ENCODE measurements at places on chromosomes 4 and X.

GRCh38 chr4:170003071-170004070, 22.8 kb downstream of the MFAP3L start:
- no peak for DNase-seq

DNA sequence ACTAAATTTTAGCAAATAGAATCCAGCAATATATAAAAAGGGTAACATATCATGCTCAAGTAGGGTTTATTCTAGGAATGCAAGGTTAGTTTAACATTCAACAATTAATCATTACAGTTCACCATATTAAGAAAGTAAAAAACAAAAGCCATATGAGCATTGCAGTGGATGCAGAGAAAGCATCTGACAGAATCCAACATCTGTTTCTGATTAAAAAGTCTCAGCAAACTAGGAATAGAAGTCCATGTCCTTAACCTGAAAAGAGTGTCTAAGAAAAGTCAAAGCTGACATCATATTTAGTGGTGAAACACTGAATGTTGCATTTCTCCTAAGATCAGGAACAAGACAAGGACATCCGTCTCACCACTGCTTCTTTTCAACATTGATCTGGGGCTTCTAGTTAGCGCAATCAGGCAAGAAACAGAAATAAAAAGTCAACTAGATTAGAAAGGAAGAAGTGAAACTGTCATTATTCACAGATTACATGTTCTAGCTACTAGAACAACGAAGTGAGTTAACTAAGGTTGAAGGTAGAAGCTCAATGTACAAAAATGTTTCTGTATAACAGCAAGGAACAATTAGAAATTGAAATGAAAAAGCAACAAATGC, 49.3 kb downstream of the MRPL1 start:
- DNase-seq = no peak

- DNase-seq = no peak
Observed at GRCh38 chrX:97446298-97446882, 562.7 kb downstream of the RPA4 start.

DNA sequence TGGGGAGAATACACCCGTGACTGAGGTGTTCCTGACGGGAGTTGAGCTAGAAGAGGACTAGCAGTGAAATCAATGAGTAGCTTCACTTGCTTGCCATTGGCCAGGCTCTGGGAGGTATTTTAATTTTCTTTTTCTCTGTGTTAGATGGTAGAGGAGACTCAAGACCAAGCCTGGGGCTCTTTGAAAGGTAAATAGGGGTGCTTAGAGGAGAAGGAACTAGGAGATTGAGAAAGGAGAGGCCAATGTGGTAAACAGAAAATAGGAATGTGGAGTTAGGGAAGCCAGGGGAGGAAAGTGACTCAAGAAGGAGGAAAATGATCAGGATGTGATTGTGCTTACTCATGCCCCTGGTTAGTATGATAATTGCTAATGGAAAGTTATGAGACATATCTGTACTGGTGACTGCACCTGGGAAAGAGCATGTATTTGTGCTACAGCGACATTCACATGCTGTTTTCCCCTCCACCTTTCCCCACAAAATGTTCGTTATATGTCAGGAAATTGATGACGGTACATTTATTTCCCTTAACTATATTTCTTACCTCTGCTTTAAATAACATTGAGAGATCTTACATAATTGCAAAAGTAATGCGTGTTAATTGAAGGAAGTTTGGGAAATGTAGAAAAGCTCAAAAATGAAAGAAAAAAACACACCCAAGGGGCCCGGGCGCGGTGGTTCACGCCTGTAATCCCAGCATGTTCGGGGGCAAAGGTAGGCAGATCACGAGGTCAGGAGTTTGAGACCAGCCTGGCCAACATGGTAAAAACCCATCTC, 16.9 kb upstream of the LRBA start:
- DNase-seq = no peak

- no peak for DNase-seq
Observed at GRCh38 chr4:80179637-80180161, 17.6 kb upstream of the PRDM8 start.

- no peak for DNase-seq
Observed at GRCh38 chr4:152099555-152099954, 338.7 kb upstream of the GATB start.

DNA sequence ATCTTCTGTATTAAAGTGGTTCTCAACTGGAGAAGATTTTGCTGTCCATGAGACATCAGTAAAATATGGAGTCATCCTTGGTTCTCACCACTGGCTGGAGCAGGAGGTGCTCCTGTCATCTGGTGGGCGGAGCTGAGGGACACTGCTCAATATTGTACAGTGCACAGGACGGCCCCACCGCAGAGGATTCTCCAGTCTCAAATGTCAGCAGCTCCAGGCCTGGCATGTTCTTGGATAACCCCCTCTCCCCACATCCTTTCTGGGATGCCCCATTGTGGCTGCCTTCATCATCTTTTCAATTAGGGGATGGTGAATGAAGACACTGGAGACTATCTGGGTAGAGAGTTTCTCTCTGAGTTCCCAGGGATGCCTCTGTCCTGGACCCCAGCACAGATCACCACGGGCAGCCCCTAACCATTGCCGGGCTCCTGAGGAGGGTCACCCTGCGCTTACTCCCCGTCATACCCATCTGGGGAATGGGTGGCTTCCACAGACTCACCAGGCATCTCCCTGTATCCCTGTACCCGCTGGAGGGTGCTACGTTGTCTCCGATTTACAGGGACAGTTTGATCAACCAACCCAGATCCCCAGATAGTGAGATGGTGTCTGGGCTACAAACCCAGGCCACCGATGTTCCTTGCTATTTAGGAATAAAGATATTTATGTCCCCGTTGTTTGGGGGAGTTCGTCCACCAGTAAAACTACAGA, 21.9 kb upstream of the P2RY8 start:
- peak; percentile 53 for DNase-seq

DNA sequence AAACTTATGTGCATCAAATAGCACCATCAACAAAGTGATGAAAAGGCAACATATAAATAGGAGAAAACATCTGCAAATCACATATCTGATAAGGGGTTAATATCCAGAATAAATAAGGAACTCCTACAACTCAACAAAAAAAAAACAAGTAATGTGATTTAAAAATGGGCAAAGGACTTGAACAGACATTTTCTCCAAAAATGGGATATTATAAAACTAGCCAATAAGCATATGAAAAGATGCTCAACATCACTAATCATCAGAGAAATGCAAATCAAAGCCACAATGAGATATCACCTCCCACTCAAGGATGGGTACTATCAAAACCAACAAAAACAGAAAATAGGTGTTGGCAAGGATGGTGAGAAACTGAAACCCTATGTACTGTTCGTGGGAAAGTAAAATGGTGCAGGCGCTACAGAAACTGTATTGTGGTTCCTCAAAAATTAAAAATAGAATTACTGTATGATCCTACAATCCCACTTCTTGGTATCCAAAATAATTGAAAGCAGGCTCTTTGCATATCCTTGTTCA, 2.4 kb downstream of the DNAJB14 start:
- DNase-seq = no peak

DNA sequence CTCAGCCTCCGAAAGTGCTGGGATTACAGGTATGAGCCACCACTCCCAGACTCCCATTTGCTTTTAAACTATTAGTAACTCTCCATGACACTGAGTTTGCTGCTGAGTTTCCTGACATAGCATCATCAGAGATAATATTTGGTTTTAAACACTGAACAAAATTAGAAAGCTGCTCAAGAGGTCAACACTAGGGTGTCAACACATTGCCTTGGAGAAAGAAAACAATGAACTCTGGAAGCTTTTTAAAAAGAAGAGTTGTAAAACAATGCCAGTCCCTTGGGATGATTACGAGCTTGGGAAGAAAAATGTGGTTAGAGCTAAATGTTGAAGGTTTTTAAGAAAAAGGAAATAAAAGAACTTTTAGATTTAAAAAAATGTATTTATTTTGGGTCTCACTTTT, 264.8 kb downstream of the CAMK2D start:
- DNase-seq = no peak

GRCh38 chr4:106318511-106318910, 2.2 kb downstream of the AIMP1 start:
- no peak for DNase-seq

GRCh38 chr4:181194096-181194495, 1049.1 kb upstream of the TENM3 start:
- no peak for DNase-seq

DNA sequence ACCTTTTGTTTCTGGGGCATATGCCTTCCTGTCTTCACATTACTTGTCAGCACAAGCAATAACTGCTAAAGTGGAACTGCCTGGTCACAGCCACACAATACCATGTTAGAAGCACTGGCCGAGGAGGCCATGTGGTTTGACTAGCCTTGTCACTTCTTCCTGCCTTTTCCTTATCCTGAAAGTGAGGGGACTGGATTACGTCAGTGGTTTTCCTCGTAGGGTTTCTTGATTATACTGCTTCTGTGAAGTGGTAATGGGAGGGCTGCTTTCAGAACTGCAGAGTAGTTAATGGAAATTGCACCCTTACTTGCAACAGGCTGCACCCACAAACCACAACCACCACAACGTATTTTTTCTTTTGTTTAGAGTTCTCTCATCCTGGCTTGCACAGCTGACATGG, 26.6 kb downstream of the ZRSR2 start:
- DNase-seq = peak; percentile 63

DNA sequence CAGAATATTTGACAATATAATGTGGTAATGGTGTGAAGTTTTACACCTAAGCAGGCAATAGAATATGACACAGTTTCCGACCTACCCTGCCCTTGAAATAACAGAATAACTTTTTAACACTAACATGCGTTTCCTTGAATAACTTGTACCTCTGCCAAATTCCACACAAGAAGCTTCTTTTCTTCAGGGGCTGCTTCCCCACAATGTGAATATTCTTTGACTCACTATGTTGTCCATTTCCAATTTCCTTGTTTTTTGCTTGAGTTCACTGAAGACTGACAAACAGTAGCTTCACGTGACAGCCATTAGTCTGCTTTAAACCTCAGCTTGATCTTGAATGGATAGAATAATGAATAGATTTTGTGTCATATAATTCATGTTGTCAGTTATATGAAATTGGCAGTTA, 14.3 kb downstream of the SHROOM3 start:
- DNase-seq = no peak

DNA sequence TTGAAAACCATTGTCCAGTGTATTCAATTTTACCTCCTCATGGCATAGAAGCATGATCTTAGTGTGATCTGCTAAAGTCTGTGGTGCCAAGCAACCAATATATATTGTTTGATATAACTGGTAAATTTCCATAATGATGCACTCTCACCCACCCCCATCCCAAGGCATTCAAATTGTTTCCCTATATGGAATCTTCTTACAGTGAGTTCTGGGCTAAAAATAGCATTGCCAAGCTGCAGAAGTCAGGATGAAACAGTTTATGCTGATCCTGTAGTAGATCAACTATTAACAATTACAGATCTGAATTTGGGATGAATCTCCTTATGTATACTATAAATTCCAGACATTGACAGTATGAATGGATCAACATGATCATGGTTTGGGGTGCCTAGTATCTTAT, 20.9 kb downstream of the FGF13 start:
- no peak for DNase-seq

DNA sequence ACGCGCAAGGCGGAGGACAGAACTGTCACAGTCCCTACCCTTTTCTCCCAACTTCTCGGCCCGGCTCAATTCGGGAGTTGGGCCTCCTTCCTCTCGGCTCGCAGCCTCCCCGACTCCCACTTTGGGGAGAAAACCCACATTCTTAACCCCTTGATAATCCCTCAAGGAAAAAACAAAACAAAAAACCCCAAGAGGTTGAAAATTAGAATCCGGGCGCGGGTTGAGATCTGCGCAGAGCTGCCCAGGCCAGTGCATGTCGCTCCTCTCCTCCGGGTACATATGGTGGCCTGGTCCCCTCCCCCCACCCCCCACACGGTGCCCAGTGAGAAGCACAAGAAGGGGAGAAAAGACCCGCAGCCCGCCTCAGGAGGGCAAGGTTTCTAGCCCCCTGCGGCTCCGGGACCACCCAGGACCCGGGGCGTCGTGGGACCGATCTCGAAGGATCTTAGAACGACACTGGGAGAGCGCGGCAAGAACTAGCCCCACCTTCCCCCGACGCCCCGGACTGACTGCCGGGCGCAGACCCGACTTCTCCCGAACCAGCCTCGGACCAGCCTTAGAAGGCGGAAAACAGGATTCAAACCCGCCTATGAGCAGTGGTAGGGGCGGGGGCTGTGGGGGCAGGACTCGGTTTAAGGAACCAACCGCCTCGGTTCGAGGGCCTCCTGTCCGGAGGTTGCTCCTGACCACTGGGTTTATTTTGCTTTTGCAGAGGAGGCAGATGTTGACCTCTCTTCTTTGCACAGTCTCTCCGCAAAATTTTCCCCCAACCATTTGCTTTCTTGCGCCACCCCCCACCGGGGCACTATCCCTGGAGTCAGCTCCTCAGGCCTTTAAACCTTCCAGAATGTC, 2.5 kb upstream of the PDGFRA start:
- DNase-seq = no peak

GRCh38 chr4:25146076-25146475, 14.2 kb downstream of the SEPSECS start:
- no peak for DNase-seq

- DNase-seq = no peak
Observed at GRCh38 chr4:29619168-29619567, 1101.0 kb upstream of the PCDH7 start.

- no peak for DNase-seq
Observed at GRCh38 chr4:22672944-22673343, 19.8 kb upstream of the GBA3 start.

- DNase-seq = no peak
Observed at GRCh38 chrX:120795301-120795700, 80.4 kb downstream of the CT47B1 start.

- no peak for DNase-seq
Observed at GRCh38 chr4:53441564-53441963, 64.1 kb downstream of the FIP1L1 start.

- DNase-seq = no peak
Observed at GRCh38 chrX:10797466-10797865, 177.1 kb upstream of the MID1 start.

- DNase-seq = no peak
Observed at GRCh38 chr4:48388525-48389154, 47.3 kb downstream of the SLAIN2 start.

GRCh38 chr4:130125467-130125866, 1029.5 kb downstream of the C4orf33 start:
- no peak for DNase-seq

GRCh38 chrX:68203211-68203610, 230.1 kb downstream of the OPHN1 start:
- no peak for DNase-seq

GRCh38 chr4:168836490-168836889, 173.6 kb downstream of the CBR4 start:
- DNase-seq = no peak

DNA sequence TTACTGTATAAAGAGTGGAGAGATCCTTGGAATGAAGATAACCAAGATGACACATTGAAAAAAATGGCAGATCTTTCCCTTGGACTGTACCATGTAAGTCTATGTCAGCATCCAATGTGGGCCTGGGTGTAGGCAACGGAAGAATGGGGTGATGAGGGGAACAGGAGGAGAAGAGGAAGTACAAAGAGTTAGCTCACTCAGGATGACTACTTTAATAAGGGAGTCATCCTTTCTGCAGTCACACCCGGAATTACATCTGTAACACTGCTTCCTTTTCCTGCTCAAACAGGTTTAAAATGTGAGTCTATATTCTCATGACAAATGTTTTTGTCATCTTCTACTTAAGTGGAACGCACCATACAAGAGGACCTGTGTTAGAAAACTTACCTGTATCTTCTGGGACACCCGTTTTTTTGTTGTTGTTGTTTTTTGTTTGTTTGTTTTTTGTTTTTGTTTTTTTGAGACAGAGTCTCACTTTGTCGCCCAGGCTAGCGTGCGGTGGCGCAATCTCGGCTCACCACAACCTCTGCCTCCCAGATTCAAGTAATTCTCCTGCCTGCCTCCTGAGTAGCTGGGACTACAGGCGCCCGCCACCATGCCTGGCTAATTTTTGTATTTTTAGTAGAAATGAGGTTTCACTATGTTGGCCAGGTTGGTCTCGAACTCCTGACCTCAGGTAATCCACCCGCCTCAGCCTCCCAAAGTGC, 18.0 kb downstream of the HPSE start:
- no peak for DNase-seq
